Stomach (tissue), 19 donors: ENCODE measurements at places on chromosomes 2 and 18.

DNA sequence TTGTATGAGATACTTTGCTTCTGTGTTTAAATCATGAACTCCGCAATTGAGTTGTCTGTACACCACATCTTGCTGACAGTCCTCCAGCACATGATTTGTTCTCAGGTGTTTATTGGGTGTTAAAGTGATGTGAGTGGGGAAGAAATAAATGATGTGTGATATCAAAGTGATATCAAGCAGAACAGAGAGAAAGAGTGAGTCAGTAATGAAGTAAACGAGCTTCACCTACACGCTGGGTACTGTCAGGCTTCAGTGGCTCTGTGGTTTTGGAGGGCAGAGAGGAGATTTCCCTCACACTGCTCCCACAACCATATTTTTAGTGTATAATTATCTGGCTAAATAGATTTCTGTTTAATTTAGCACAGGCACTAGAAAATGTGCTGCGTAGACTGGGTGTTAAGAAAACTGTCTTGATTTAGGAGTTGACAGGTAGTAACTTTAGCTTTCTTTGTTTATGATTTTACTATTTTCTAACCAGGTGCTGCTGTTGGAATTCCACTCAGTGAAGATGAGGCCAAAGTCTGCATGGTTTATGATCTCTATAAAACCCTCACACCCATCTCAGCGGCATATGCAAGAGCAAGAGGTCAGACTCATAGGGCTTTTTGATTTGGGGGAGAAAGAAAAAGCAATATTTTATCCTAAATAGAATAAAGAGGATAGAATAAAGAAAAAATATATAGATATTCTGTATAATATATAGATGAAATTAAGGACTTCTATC, 21.2 kb downstream of the ATIC start:
- DNase-seq = no peak

DNA sequence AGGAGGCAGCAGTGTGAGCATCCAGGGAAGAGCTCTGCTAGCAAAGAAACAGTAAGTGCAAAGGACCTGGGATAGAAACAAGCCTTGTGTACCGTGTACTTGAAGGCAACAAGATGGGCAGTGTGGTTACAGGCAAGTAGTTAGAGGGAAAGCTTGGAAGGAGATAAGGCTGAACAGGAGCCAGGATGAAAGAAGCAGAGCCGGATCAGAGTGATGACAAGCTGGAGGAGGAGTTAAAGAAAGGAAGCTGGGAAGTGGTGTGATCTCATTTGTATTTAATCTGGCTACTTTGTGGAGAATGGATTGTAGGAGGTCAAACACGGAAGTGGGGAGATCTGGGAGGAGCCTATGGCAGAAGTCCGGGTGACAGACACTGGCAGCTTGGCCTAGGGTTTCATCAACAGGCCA, 44.7 kb upstream of the VPS54 start:
- no peak for DNase-seq

- no peak for DNase-seq
Observed at GRCh38 chr2:62217970-62218369, 22.1 kb downstream of the B3GNT2 start.

GRCh38 chr2:54728669-54729120, 5.2 kb downstream of the EML6 start:
- DNase-seq = no peak

- DNase-seq = no peak
Observed at GRCh38 chr2:58056192-58056916, 9.7 kb downstream of the VRK2 start.

- no peak for DNase-seq
Observed at GRCh38 chr2:176507786-176508185, 238.5 kb downstream of the MTX2 start.

GRCh38 chr2:148882051-148882450, 7.0 kb downstream of the KIF5C start:
- no peak for DNase-seq

DNA sequence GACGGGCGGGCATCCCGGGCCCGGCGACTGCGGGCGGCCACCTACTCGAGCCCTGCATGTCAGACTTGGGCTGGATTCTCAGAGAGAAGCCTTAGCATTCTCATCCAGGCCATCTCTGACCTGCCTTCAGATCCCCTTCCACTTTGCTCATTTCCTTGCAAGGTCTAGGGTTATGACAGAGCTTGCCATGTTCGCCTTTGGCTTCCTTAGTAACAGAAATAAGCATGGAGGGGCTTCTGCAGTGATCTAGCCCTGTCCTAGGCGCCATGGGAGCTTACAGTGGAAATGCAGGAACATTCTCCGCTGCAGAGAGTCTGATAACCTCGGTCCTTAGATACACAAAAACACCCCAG, 632 bp upstream of the ACVR1 start:
- no peak for DNase-seq
